Vagina (tissue), 2 donors: ENCODE measurements at places on chromosomes 4 and X.

GRCh38 chr4:176320340-176320975, 692 bp downstream of the SPCS3 start:
- no peak for DNase-seq

- DNase-seq = no peak
Observed at GRCh38 chr4:79947386-79947785, 125.6 kb downstream of the ANTXR2 start.

DNA sequence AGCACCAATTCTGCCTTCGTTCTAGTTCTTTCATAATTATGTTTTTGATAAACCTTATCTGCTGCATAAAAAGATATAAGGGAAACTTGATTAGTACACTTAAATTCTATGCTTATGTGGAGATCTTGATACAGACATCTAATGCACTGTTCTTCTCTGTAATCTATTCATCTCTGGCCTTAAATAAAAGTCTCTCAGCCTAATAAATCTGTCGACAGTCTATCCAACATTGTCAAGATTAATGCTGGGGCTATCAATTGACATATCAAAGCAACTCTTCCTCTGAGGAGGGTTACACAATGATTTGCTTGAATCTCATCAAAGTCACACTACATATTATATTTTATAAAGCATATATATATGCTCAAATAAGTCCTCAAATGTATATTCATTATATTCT, 545.5 kb downstream of the SPOCK3 start:
- no peak for DNase-seq

GRCh38 chrX:39065051-39065871, 264.0 kb downstream of the MID1IP1 start:
- no peak for DNase-seq

DNA sequence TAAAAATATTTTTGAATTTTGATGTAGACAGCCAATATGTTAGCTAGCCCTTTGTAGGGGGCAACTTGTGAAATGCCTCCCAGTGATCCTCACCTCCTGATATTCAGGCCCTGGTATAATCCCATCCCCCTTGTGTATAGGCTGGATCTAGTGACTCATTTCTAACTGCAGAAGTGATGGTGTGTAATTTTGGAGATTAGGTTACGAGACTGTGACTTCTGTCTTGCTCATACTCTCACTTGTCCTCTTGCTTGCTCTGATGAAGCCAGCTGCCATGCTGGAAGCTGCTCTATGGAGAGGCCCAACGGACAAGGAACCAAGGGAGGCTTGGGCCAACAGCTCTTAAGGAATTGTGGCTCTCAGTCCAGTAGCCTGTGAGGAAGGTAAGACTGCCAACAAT, 61.7 kb downstream of the GPR82 start:
- DNase-seq = no peak

GRCh38 chr4:150863456-150863855, 151.6 kb downstream of the LRBA start:
- no peak for DNase-seq

DNA sequence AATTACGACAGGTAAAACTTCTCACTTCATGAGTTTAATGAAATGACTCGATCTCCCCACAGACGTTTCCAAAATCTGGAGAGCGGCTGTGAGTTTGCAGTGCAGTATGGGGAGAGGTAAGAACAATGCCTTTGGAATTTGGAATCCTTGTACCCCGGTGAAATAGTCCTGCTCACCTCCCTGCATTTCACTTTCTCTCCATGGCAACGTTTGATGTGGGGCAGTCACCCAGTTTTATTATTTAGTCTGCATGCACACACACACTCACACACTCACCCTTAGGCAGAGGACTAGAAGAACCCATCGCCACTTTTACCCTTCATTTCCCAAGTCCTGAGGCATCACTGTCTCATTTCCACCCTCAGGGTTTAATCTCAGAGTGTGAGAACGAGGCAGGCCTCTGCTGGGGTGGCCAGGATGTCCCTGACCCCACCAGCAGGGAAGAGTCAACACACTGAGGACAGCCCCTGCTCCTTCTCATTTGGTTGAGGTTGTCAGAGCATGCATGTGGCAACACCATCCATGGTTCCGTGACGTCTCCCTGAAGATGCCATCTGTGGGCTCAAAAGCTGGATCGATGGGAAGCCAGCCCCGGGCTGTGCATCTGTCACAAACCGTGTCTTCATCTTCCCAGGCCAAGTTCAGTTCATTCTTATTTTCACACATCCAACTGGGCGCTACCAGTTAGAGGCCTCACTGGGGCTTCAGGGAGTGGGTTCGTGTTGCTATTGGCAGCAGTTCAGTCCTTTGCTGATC, 119.8 kb upstream of the TRIM2 start:
- no peak for DNase-seq

GRCh38 chr4:26355392-26356052, 34.7 kb downstream of the RBPJ start:
- DNase-seq = no peak

GRCh38 chr4:5051278-5052203, at the start of gene STK32B:
Gene STK32B, plus strand, starts transcription at chr4:5051480.
- DNase-seq = peak; percentile 92

GRCh38 chr4:139207873-139208403, 30.9 kb upstream of the ELF2 start:
- DNase-seq = no peak

DNA sequence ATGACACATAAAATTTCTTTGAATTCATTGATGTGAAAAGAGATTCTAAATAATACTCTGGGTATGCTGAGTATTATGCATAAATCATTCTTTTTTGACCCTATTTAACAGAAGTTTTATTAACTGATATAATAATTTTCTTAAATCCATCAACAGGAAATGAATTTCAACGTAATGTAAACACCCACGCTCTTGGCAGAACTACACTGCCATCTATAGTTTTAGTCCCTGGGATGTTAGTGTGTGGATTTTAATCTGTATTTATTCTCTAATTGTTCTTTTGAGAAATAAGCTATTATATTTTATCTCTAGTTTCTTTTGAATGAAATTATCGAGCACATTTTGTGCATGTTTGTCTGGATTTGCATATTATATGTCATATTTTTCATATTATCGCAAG, 666.8 kb upstream of the NDST4 start:
- DNase-seq = no peak

DNA sequence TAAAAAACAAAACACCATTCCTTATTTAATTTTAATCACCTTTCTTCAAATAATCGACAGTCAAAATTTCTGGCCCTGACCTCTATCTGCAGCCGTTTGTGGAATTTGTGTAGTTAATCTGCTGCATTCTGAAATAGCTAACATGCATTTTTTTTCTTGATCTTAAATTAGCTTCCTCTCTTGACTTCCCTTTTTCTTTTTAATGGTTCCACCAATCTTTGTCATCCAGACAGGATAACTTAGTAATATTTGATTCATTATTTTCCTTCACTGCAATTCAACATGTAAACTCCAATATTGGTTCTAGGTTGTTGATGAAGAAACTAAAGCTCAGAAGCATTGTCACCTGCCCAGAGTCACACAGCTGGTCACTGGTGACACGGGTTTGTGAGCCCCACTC, 77.3 kb downstream of the ARHGAP10 start:
- no peak for DNase-seq
